ENCODE measurements at places on chromosomes 16 and 17.

DNA sequence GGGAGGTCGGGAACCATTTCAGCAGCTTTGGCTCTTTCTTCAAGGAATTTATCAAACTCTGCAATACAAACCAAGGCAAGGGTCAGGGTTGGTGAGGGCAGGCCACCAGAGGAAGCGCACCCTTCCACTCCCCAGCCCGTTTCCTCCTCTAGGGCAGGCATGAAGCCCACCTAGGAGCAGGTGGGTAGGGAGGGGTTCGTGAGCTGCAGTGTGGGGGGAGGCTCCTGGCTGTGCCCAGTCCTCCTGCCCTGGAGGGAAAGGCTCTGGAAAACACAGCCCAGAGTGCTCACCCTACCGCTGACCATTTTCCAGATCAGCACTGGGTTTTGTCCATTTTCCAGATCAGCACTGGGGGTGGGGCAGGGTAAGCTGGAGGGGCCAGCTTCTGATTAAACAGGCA, 10.9 kb upstream of the SREBF1 start:
- peaks cover 29% of the 10 kb centered on the region for H3K4me1 ChIP-seq
- H3K4me3 ChIP-seq, result no peak overlapping the region
- no peak for DNase-seq
- no peaks in the 10 kb centered on the region for H3K36me3 ChIP-seq

- H3K4me1 ChIP-seq, result peaks cover 29% of the 10 kb centered on the region
- H3K27ac ChIP-seq, result peak overlapping the region; percentile 99
These were observed 485 bp downstream of the DNAJA3 start for GRCh38 chr16:4426021-4426684.

DNA sequence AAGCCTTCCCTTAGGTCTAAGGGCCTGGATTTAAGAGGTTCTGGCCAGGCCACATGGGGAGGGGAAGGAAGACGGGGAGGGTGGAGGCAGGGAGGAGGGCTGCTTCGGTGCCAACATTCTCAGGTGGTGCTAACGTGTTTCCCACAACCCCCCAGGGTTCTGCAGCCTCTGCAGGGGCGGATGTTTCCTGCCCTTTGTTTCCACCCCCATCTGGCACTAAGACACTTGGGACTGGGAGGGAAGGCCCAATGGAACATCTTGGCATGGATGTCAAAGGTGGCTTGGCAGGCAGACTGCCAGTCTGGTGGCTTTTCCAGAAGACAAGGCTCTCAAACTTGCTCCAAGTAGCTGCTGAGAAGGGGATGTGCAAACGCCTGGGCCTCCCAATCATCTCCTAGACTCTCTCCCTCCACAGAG, 12.7 kb downstream of the HIC1 start:
- H3K4me3 ChIP-seq, result no peak overlapping the region
- no peaks in the 10 kb centered on the region for H3K4me1 ChIP-seq
- peak; percentile 27 for DNase-seq

GRCh38 chr16:78331731-78332130, 232.3 kb downstream of the WWOX start:
- no peak overlapping the region for H3K4me3 ChIP-seq
- no peaks in the 10 kb centered on the region for H3K4me1 ChIP-seq
- no peak overlapping the region for H3K27ac ChIP-seq
- DNase-seq, result no peak
- no peaks in the 10 kb centered on the region for H3K27me3 ChIP-seq

DNA sequence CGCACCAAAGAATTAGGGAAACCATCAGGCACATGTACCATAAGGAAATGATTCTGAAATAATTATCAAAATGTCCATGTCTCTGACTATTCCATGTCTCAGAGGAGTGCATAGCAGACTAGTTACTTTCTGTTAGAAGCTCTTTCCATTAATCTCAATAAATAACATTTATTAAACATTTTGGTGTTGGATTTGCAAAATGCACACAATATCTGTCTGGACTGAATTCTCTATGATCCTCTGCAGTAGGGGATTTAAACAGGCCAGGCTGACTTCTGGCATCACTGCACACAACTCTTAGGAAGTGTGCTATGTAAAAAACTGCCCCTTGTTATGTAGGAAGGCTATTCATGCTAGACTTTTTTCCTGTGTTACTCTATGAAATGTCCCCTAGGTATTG, 283.3 kb upstream of the CDH5 start:
- no peak for DNase-seq
- H3K4me3 ChIP-seq, result no peak overlapping the region
- H3K27ac ChIP-seq, result no peak overlapping the region
- peaks cover 3% of the 10 kb centered on the region for H3K27me3 ChIP-seq

GRCh38 chr16:4618645-4619418, 4.1 kb upstream of the UBALD1 start:
- no peak overlapping the region for H3K4me3 ChIP-seq
- H3K4me1 ChIP-seq, result peaks cover 44% of the 10 kb centered on the region
- H3K27ac ChIP-seq, result no peak overlapping the region
- no peaks in the 10 kb centered on the region for H3K27me3 ChIP-seq
- no peak for DNase-seq

DNA sequence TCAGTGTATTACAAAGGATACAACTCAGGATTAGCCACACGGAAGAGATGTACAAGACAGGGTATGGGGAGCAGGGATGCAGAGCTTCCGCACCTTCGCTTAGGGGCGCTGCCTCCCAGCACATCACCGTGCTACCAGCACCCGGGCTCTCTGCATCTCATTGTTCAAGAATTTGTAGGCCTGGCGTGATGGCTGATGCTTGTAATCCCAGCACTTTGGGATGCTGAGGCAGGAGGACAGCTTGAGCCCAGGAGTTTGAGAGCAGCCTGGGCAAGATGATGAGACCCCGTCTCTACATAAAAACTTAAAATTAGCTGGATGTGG, 43.2 kb downstream of the RAB11FIP4 start:
- no peaks in the 10 kb centered on the region for H3K36me3 ChIP-seq
- no peak for DNase-seq
- no peak overlapping the region for H3K27ac ChIP-seq
- H3K27me3 ChIP-seq, result peaks cover 3% of the 10 kb centered on the region
- H3K4me3 ChIP-seq, result no peak overlapping the region
- peaks cover 8% of the 10 kb centered on the region for H3K4me1 ChIP-seq

DNA sequence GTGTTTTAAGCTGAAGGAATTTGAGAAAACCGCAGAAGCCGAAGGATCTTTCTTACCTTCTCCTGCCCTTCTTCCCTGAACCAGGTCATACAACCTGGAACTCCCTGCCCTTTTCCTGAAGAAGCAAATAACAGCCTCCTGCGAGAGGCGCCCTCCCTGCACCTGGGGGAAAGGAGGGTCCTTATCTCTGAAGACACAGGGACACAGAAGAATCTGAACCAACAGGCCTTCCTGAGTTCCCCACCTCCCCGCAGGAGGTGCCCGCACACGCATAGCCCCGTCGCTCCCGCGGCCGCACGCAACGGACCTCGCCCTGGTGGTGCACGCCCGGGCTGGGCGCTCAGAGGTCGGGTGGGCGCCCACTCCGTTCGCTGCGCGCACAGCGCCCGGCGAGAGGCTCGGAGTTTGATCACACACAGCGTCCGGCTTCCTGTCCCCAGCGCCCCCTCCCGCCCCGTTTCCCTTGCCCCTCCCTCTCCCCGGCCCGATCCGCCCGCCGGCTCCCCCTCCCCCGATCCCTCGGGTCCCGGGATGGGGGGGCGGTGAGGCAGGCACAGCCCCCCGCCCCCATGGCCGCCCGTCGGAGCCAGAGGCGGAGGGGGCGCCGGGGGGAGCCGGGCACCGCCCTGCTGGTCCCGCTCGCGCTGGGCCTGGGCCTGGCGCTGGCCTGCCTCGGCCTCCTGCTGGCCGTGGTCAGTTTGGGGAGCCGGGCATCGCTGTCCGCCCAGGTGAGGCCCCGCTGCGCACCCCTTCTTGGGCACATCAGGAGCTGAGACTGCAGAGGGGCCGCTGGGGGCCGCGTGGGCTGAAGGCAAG, at the start of gene TNFSF12:
TNFSF12 (plus strand) TSS at position 474 of the 816 bp plus-strand sequence; CDS start at position 570, 96 bp downstream.
- peaks cover 49% of the 10 kb centered on the region for H3K4me1 ChIP-seq
- DNase-seq, result peak; percentile 54
- peak within 1 kb of the TSS; percentile 51 for H3K27ac ChIP-seq
- H3K4me3 ChIP-seq, result peak within 1 kb of the TSS; percentile 16

DNA sequence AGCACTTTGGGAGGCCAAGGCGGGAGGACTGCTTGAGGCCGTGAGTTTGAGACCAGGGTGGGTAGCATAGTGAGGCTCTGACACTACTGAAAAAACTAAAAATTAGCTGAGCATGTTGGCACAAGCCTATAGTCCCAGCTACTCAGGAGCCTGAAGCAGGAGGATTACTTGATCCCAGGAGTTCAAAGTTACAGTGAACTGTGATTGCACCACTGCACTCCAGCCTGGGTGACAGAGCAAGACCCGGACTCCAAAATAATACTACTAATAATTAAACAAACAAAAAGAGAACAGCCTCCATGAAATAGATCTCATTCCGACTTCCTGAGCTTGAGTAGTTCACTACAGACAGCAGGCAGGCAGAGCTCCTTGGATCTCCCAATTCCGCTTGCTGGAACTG, 2.7 kb upstream of the RBBP6 start:
- no peak overlapping the region for H3K27ac ChIP-seq
- H3K27me3 ChIP-seq, result no peaks in the 10 kb centered on the region
- H3K4me3 ChIP-seq, result no peak overlapping the region
- H3K36me3 ChIP-seq, result peaks cover 11% of the 10 kb centered on the region

GRCh38 chr17:55230716-55231115, 34.0 kb upstream of the HLF start:
- no peaks in the 10 kb centered on the region for H3K36me3 ChIP-seq
- no peak overlapping the region for H3K27ac ChIP-seq
- H3K4me1 ChIP-seq, result no peaks in the 10 kb centered on the region
- H3K27me3 ChIP-seq, result no peaks in the 10 kb centered on the region

DNA sequence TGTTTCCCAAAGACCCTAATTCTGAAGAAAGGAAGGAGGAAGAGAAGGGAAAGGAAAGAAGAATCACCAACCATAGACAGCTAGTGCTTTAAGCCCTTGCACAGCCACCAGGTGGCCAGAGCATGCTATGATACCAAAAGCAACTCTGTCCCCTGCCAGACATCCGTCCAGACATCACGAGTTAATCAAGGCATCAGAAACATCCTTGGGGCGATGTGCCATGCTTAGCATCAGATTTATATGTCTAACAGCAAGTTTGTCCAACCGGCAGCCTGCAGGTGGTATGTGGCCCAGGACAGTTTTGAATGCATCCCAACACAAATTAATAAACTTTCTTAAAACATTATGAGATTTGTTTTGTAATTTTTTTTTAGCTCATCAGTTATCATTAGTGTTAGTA, 2.9 kb upstream of the CRYBA1 start:
- H3K27ac ChIP-seq, result no peak overlapping the region
- H3K4me3 ChIP-seq, result no peak overlapping the region
- no peaks in the 10 kb centered on the region for H3K27me3 ChIP-seq
- no peaks in the 10 kb centered on the region for H3K36me3 ChIP-seq
- H3K4me1 ChIP-seq, result no peaks in the 10 kb centered on the region

- H3K27me3 ChIP-seq, result no peaks in the 10 kb centered on the region
- no peak overlapping the region for H3K27ac ChIP-seq
- no peak for DNase-seq
- no peaks in the 10 kb centered on the region for H3K36me3 ChIP-seq
- H3K4me1 ChIP-seq, result no peaks in the 10 kb centered on the region
- H3K4me3 ChIP-seq, result no peak overlapping the region
These were observed 18.9 kb upstream of the ENPP7 start for GRCh38 chr17:79711715-79712305.

DNA sequence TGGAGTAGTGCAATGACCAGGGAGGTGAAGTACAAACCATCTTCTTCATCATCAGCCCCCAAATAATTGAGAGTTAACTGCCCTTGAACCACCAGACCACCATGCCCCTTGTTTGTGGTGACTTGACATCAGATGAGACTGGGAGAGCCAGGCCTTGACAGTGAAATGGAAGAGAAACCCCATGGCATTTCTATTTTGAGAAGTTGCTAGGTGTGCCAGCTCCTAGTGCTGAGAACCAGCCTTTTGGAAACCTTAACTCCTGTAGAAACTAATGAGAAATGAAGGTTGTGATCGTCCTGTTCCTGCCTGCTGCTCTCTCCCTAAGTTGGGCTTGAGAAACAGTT, 2.8 kb downstream of the TMEM94 start:
- 0 out of 2 replicates have a peak overlapping the region, but pooled peaks have one; percentile 12 for H3K27ac ChIP-seq
- no peaks in the 10 kb centered on the region for H3K36me3 ChIP-seq
- H3K27me3 ChIP-seq, result no peaks in the 10 kb centered on the region
- H3K4me3 ChIP-seq, result no peak overlapping the region

GRCh38 chr17:16232391-16232790, 15.4 kb downstream of the PIGL start:
- no peaks in the 10 kb centered on the region for H3K36me3 ChIP-seq
- no peak for DNase-seq
- no peak overlapping the region for H3K4me3 ChIP-seq
- peaks cover 4% of the 10 kb centered on the region for H3K4me1 ChIP-seq
- no peak overlapping the region for H3K27ac ChIP-seq

GRCh38 chr17:46916211-46916610, 6.7 kb upstream of the GOSR2 start:
- DNase-seq, result no peak
- no peak overlapping the region for H3K27ac ChIP-seq
- H3K36me3 ChIP-seq, result no peaks in the 10 kb centered on the region

- H3K36me3 ChIP-seq, result peaks cover 43% of the 10 kb centered on the region
- no peaks in the 10 kb centered on the region for H3K4me1 ChIP-seq
- no peaks in the 10 kb centered on the region for H3K27me3 ChIP-seq
- H3K4me3 ChIP-seq, result no peak overlapping the region
- no peak overlapping the region for H3K27ac ChIP-seq
These were observed 12.7 kb downstream of the MRM3 start for GRCh38 chr17:794876-795275.
